ENCODE measurements at places on chromosomes 3 and 15. TPM values are rescaled to one million over a fixed set of nuclear protein-coding genes. Genes with fewer than 3 reads are reported as not detected.

ITIH1 gene
- not detected for polyA plus RNA-seq

IL17RE gene
- 24.9 TPM for polyA plus RNA-seq

FGF7 gene
- 2.7 TPM for polyA plus RNA-seq

ZBED2 gene
- 11.2 TPM for polyA plus RNA-seq

TERC gene
- polyA plus RNA-seq, result 0.14 TPM

DNAH12 gene
- 0.24 TPM for polyA plus RNA-seq

ZNF80 gene
- polyA plus RNA-seq, result 0.05 TPM

KBTBD13 gene
- polyA plus RNA-seq, result not detected

TMF1 gene
- polyA plus RNA-seq, result 7.6 TPM

NR2E3 gene
- 0.25 TPM for polyA plus RNA-seq

NOX5 gene
- polyA plus RNA-seq, result 0.29 TPM

CEMIP gene
- 2.2 TPM for polyA plus RNA-seq

GOLGA8G gene
- polyA plus RNA-seq, result not detected

GABRA5 gene
- polyA plus RNA-seq, result 0.20 TPM

TMEM62 gene
- 7.6 TPM for polyA plus RNA-seq

ARID3B gene
- 5.0 TPM for polyA plus RNA-seq

LRRIQ4 gene
- polyA plus RNA-seq, result not detected

ZKSCAN7 gene
- polyA plus RNA-seq, result 0.56 TPM

IL17RB gene
- polyA plus RNA-seq, result 0.81 TPM

SPRED1 gene
- polyA plus RNA-seq, result 1.7 TPM

KLHL40 gene
- polyA plus RNA-seq, result 0.02 TPM

MINAR1 gene
- polyA plus RNA-seq, result 0.29 TPM

SPESP1 gene
- 1.2 TPM for polyA plus RNA-seq

ZPLD1 gene
- not detected for polyA plus RNA-seq

CYP8B1 gene
- polyA plus RNA-seq, result not detected

SLC9C1 gene
- not detected for polyA plus RNA-seq

FOXL2NB gene
- polyA plus RNA-seq, result 0.06 TPM

XCR1 gene
- 0.08 TPM for polyA plus RNA-seq

TLR9 gene
- 0.14 TPM for polyA plus RNA-seq

DLG1 gene
- 40.7 TPM for polyA plus RNA-seq

DPPA2 gene
- not detected for polyA plus RNA-seq

NAALADL2 gene
- 0.54 TPM for polyA plus RNA-seq
